A172 (cell line): ENCODE measurements at places on chromosomes 6 and 20.

GRCh38 chr6:15642276-15642675, 20.6 kb downstream of the DTNBP1 start:
- DNase-seq: no peak

- DNase-seq: no peak
Observed at GRCh38 chr20:6732001-6732447, 35.5 kb upstream of the BMP2 start.

- no peak for DNase-seq
Observed at GRCh38 chr6:122286512-122286911, 112.9 kb upstream of the HSF2 start.

- DNase-seq: no peak
Observed at GRCh38 chr6:24613361-24614042, 32.5 kb downstream of the KIAA0319 start.

GRCh38 chr20:20677186-20677585, 35.3 kb downstream of the RALGAPA2 start:
- DNase-seq: no peak

DNA sequence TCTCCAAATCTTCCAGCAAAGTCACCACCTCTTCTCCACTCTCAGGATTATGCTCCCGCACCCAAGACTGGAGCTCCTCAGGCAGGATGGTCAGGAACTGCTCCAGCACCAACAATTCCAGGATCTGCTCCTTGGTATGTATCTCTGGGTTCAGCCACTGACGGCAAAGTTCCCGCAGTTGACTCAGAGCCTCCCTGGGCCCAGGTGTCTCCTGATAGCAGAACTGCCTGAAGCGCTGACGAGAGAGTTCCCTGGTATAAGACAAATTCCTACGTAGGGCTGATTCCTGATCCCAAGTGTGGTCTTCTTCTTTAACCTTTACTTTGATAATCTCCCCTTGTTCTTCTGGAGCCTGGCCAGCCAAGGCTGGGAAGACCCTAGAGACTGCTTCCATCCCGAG, 60.6 kb downstream of the GPX5 start:
- DNase-seq: no peak

GRCh38 chr6:159259441-159260125, 90.4 kb downstream of the FNDC1 start:
- DNase-seq: no peak

DNA sequence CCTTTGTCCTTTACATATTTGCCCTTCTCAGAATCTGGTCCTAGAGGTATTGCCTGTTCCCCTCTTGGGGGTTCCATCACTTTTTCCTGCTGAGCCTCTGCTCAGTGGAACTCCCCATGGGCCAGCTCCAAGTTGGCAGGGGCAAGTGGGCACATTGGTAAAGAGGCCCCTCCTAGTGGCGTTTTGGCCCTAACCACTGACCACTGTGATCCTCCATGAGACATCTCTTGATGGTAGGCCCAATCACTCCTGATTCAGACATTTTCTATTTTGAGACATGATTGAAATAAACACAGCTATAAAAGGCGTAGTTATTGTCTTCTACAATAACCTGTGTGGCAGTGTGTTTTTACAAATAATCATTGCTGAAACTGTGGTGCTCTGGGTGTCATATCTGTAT, 83.0 kb downstream of the RREB1 start:
- DNase-seq: no peak

DNA sequence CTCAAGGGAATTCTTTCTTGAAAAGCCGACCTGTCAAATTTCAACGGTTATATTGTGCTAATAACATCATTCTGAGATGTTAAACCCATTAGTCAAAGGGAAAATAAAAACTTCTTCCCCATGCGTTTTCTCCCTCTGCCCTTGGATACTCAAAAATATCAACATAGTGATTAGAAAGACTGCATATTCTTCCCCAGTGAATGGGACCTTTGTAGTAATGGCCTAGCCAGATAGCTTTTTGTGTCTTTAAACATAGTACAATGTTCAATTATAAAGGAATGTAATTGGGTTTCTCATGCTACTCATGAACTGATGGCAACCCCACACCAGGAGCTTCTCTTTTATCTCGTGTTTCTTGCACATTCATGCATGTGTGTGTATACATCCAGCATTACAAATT, 69.4 kb downstream of the PHACTR1 start:
- DNase-seq: no peak

GRCh38 chr20:47305667-47306066, 50.8 kb downstream of the ZMYND8 start:
- DNase-seq: no peak
